ENCODE measurements at places on chromosomes 7 and 10.

GRCh38 chr10:133230044-133230361, at the start of gene UTF1:
Gene UTF1, plus strand, starts transcription at chr10:133230217. Its CDS starts 72 bp downstream, at chr10:133230289.
- no peak for DNase-seq

DNA sequence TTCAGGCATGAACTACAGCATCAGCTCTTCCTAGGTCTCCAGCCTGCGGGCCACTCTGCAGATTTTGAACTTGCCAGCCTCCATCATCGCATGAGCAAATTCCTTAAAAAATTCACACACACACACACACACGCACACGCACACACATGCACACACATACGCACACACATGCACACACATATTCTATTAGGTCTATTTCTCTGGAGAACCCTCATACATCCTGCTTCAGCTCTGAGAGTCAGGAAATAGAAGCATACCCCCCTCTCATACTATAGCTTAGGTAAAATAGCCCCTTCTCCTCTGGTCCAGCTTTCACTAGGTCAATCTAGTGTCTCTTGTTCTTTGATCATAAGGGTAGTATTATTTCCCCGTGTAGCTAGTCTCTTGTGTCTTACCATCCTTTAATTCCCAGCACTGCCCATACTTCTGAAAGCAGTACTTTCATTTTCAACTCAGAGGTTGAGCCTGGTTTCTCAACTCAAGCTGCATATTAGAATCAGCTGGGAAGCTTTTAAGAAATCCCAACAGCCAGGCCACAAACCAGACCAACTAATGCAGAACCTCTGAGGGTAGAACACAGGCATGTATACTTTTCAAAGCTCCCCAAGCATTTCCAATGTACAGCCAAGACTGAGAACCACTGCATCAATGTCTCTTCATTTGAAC, 30.9 kb upstream of the ITGB8 start:
- no peak for DNase-seq

GRCh38 chr10:11448190-11448544, 163.3 kb downstream of the USP6NL start:
- no peak for DNase-seq

DNA sequence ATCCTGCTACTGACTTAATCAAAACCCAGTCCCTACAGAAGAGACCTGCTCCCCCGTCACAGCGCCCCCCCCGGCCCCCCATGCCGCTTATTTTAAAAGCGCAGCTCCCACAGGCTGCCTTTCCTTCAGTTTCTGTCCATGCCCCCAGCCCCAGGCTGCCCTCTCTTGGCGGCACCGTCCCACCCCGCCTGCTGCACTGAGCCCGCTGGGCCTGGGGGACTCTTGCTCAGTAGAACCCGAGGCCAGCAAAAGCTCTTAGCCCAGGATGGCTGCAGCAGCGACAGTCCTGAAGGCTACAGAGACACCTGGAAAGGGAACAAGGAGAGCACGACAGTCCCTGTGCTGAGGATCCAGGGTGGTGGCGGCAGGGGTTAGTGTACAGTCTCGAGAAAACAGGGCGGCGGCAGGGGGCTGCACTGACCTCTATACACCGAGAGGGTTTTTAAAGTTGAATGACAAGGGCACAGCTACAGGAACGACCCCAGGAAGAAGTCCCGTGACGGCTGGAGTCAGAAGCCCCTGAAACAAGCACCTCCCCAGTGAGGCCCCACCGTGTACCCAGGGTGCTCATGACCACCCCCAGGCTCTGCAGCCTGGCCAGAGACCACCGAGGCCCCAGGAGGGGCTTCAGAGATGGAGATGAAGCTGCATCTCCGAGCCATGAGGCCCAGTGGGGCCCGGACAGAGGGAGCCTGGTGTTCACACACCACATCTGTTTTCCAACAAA, 54.4 kb downstream of the ZRANB1 start:
- no peak for DNase-seq

DNA sequence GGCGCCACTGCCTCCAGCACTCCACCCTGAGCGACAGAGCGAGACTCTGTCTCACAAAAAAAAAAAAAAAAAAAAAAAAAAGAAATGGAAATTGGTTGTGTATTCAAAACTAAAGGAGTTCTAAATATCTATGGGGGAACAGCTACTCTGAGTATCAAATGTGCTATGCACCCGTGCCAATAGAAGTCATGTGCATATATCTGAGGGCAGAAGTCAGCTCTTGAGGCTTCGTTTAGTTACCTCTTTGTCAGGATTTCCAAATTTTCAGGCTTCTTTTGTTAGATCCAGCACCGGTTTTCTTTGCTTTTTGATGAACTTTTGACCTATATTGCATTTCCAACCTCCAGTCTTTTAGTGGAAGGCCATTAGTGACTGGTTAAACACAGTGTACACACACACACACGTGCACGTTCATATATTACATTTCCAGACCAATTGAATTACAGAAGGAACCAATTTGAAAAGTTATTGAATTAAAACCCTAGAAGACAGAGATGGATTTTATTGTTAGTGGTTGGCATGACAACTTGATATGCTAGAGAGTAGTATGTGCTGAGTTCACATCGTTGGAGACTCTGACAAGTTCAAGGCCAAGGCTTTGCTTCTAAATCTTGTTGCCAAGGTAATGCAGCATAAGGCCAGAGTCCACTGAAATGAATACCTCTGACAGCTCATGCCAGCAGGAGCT, 33.1 kb upstream of the ADD3 start:
- DNase-seq = no peak

DNA sequence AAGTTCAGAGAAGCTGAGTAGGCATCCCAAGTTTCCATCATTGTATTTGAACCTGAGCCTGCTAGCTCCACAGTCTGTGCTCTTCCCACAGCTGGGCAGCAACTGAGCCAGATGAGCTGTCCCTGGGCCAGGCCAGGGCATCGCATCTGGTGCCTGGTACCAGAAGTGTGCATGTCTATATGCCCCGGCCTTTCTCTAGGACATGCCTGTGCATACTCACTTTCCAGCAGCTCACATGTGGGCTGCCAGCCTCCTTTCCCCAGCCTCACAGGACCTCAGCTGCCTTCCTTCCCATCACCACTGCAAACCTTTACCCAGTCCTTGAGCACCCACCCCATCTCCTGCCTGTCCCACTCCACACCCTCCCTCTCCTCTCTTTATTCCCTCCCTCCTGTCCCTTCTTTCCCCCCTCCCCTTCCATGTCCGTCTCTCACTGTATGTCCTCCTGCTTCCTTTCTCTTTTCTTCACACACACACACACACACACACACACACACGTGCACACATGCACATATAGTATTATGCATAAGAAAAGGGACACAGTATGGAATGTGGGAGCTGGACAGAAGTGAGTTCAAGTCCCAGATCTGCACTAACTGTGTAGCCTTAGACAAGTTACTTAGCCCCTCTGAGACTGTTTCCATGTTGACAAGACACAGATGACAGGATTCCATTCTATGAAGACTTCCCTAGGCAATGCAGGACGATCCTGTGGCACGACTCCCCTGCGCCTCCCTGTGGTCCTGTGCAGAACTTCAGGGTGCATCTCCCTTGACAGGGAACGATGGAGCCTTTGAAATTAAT, 10.9 kb downstream of the CDHR1 start:
- DNase-seq = no peak

- DNase-seq = no peak
Observed at GRCh38 chr10:75441196-75441595, 9.8 kb downstream of the LRMDA start.

DNA sequence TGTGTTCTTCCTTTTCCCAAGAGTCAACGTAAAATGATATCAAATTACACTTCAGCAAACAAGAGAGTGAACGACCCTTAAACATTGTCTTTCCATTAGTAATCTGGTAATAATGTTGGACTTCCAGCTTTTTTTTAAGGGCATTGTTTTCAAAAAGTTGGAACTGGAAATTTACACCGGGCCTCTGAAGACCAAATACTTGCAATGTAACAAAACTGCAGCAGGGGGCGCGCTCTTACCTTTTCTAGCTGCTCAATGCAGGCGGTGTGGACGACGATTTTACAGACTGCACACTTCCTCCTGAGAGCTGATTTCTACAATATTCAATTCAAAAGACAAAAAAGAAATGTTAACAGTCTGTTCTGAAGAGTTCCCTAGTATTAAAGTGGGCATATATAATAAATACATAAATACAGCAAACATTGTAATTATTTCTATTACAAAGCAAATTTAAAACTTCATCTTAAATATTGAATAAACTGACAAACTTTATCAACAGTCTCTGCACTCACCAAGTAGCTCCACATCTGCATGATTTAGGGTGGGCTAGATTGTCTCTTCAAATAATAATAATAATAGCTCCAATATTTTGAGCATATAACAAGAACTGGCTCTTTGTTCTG, 190.4 kb downstream of the DGKI start:
- DNase-seq = no peak

DNA sequence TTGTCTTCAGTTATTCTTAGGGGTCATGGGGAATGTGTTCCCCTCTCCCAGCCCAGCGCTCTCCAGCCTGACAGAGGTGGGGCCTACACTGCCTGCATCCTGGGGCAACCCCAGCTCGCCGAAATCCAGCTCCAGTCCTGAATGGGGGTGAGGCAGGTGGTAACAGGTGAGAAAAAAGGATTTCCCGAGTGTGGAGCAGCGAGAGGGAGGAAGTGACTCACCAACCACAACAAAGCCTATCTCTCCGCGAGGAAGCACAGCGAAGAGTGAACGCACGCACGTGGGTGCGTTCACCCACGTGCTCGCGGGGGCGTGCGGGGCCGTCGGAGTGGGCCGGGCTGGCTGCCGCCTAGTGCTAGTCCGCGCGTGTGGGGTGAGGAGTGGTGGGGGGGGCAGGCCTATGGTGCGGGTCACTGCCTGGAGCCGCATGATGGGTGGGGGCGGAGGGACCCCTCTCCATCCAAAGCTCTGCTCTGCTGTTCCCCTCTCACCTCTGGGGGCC, 855 bp upstream of the PALD1 start:
- DNase-seq = no peak

GRCh38 chr10:45515630-45516029, 141.6 kb downstream of the ALOX5 start:
- no peak for DNase-seq

- DNase-seq = peak; percentile 11
Observed at GRCh38 chr10:59362144-59362958, at the start of gene FAM13C. Gene FAM13C, minus strand, starts transcription at chr10:59362549. Its CDS starts 89 bp downstream, at chr10:59362460.

DNA sequence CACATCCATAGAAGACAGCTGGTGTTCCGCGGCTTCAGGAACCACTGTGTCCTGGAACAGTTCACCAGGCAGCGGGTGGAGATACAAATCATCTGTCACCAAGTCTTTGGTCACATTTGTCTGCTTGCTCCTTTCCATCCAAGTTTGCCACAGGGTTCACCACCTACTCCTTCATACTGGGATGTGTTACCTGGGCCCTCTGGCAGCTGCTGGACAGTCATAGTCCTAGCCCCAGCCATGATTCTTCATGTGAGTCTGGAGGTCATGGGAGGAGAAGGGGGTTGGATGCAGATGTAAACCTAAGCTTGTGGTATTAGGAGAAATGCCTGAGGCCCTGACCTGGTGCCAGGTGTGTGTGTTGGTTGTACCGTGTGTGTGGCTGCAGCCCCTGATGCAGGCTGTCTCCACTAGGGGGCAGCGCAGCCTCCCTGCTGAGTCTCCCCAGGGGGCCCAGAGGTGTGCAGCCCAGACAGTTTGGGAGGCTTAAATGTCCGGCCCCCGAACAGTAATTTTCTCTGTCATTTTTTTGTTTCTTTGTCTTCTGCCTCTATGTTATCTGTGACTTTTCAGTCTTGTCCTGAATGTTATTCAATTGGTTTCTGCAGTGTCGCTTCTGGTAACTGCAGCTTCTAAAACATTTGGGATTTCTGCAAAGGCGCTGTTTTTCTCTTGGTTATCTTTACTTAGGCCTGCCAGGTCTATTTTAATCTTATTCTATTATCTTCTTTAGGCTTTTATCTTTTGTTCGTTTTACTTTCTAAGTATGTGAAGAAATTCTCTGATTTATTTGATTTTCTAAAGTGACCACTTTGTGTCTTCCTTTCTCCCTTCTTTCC, 14.8 kb downstream of the NPS start:
- no peak for DNase-seq

- no peak for DNase-seq
Observed at GRCh38 chr7:134197345-134197744, 70.2 kb downstream of the LRGUK start.

GRCh38 chr10:122466951-122467381, 5.6 kb downstream of the HTRA1 start:
- no peak for DNase-seq

DNA sequence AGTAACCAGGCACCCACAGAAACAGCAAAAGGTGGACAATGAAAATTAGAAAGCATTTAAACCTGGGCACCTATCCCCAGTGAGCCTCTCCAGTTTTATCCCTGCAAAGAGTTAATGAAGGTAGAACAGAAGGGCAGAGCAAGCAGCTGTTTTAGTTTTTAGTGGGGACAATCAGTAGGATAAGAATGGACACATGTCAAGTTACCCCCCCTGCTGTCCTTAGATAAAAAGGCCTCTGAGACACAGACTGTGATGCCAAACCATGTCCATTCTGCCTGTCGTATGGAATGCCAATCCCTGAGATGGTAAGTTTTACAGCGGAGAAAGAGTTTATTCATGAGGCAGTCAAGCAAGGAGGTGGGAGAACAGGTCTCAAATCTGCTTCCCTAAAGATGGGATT, 162.6 kb upstream of the AGR3 start:
- no peak for DNase-seq

DNA sequence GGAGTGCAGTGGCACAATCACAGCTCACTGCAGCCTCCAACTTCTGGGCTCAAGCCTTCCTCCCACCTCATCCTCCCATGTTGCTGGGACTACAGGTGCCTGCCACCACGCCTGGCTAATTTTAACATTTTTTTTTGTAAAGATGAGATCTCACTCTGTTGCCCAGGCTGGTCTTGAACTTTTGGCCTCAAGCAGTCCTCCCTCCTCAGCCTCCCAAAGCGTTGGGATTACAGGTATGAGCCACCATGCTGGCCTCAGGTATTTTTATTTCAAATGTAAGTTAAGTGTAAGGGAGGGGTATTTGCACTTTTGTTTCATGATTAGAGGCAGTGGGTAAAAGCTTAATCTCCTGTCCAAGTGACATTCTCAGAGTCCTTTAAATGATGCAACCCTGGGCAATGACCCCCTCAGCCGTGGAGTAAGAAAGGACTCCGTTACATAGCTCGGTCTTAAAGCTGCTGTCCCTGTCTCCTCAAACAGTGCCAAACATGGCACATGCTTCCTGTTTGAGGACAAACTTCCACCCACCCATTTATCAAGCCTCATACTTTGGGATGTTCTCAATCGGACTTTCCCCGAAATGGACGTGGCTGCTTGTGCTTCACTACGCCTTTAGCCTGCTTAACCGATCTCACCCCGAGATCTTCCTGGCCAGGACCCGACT, 296.1 kb downstream of the BAMBI start:
- no peak for DNase-seq

DNA sequence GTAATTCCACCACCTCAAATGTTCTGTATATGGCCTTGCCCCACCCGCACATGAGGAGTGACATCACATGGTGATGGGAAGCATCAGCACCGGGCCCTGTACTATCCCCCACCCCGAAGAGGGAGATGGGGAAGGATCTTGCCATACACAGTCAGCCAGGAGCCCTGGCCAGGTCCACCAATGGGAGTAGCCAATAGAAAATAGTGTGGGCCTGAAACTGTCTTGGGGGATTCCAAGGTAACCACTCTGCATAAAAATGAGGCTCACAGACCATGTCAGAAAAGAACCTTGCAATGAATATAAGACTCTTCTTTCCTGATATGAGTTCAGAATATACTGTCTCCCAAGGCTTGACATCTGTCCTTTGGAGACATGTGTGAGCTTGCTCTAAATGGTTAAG, 51.1 kb downstream of the ADRB1 start:
- DNase-seq = no peak

- no peak for DNase-seq
Observed at GRCh38 chr7:128893251-128894100, 17.0 kb downstream of the KCP start.

- no peak for DNase-seq
Observed at GRCh38 chr7:123995617-123996326, 37.1 kb downstream of the TMEM229A start.
